ENCODE measurements at places on chromosomes 4 and X.

DNA sequence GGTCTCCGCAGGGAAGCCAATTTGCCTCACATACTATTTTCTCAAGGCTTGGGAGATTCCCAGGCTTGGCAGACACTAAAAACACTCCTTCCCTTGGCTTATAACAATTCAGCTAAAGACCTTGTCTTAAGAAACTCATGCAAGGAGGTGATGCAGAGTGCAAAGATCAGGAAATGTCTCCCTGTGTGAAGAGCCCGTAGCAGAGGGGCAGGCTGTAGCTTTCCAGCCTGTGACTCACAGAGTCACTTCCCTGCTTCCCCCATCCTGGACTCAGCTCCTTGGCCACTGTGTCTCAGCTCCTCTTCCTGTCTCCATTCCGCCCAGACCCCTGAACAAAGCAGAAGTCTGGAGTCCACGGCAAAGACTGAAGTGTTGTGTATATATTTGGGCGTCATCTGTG lies 56.1 kb downstream of the KDR start:
- no peak for DNase-seq

GRCh38 chrX:151042842-151043241 lies 59.7 kb downstream of the HMGB3 start:
- DNase-seq: no peak

DNA sequence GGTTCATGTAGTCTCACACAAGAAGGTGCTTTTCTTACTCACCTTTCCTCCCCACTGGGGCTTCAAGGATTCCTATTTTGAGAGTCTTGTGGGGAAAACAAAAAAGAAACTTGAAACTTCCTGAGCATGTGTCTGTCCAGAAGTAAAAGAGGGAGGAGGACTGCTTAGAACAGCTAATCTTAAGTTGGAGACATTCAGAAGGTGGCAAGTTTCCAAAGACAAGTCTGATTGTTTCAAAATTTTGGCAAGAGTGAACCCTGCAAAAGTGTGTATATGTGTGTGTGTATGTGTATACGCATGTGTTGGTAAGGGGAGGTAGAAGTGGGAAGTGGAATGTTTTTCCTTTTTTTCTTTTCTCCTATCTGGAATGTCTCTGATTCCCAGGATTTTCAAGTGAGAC lies 189.0 kb upstream of the FRMPD4 start:
- no peak for DNase-seq

DNA sequence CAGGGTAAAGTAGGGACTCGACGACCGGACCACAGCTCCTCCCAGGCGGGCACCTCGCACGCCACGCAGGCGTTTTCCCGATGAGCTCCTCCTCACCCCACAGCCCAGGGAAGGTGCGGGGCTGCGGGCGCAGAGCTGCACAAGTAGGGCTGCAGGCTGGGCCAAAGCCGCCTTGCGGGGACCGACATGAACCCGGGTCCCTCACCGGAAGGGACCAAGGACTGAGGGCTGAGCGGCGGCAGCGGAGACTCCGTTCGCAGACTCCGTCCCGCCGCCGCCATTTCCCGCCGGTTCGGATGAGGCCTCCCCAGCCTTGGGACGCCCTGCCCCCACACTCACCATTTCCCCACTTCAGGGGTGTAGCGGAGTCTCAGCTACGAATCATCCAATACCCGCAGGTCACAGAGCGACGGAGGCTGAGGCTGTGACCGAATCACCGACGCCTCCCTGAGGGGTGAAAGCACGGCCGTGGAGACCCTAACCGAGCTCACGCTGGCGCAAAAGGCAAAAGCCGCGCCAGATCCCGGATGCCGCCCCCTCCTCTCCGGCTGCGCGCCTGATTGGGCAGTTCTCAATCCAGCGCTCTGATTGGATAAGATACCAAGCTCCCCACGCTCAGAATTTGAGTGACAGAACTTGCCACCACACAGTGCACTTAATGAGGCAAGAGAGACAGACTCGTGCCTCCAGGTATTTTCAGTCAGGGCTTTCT lies at the start of gene ZNF732:
TSS of gene ZNF732 (minus strand) at position 506 of the 712 bp plus-strand sequence. CDS start at position 342, 164 bp downstream.
- DNase-seq: peak; percentile 84

DNA sequence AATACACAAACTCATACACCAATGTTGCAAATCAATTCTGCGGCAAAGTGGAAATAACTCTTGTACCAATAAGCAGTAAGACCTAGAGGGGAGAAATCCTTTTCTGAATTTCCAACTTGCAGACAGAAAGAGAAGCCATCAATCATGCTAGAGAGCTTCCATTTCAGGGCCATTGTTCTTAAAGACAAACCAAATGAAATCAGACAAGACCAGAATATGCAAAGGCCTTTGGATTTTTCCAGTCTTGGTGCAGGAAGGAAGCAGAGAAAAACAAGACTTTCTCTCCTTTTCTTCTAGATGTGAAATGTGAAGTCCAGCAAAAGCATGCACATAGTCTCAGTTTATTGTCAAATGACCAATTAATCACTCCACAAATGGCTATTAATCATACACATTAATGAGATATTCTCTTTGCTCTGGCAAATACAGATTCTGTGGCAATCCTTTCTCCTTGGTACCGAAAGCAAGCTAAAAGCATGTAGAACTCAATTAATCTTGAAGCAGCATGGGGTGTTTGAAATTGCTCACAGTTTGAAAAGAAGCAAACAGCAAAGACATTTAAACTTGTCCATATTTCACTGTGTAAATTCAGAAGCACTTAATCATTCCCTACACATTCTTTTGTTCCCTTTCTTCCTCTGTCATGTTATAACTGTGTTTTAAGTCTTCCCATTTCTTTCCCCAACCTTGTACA lies 466.1 kb downstream of the GPAT3 start:
- DNase-seq: no peak

GRCh38 chr4:63563288-63564014 lies 845.8 kb downstream of the TECRL start:
- no peak for DNase-seq

DNA sequence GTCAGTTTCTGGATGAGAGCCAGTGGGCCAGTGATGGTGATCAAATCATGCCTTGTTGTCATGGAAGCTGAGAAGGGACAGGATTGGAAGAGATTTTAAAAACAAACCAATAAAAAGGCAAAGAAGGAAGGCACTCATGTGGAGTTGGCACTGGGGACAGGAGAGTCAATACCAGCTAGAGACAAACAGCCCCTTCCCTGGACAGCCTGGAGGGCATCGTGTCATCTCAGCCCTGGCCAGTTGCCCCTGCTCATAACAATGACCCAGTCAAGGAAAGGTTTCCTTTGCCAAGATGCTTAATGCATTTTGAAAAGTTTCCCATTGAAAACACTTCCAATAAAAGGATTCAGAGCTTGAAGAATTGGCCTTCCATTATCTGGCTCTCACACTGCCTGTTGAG lies 55.5 kb downstream of the SCML1 start:
- no peak for DNase-seq

GRCh38 chr4:78691971-78692821 lies 84.0 kb upstream of the BMP2K start:
- no peak for DNase-seq

- DNase-seq: no peak
These were observed 7.9 kb downstream of the FAM200B start for GRCh38 chr4:15689540-15689939.

DNA sequence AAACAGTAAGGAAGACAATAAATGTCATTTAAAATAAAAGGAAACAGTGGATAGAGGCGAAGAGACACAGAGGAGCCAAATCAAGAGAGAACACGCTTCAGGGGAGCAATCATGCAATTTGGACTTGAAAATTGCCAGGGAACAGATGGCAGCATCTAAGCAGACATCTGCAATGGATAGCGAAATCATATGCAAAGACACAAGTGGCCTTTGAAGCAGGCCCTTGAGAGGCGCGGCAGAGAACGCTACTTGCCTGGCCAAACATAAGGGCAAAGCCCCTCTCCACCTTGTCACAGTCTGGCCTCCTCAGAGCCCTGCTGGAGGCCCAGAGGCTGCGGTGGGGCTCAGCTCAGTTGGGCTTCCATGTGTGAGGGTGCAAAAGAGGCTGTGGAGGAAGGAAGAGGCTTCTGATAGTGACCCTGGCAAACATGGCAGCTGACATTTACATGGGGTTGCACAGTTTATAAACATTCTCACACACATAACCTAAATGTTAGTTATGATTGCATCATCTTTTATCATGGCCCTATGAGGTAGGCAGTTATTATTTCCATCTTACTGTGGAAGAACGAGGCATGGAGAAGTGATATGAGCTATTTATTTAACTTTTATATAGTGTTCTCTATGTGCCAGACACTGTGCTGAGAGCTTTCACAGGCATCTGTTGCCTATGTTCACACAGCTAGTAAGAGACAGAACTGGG lies 18.3 kb downstream of the ADGRG4 start:
- DNase-seq: no peak

DNA sequence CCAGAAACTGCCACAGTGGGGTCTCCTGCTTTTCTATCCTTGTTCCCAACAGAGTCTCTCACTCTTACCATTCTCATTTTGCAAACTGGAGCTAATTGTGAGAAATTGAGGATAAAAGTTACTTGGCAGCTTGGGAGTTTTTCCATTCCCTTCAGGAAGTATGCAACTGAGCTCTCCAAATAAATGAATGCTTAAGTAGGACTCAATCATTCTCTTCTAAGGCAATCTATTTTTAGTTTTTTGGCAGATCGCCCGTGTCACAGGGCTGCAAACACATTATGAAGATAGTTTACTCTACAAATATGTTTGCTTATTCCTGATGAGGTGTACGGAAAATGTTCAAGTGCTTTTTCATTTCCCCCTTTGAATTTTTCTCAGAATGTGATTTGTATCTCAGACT lies 5.3 kb downstream of the ASB11 start:
- no peak for DNase-seq

- no peak for DNase-seq
These were observed 654.6 kb downstream of the IL1RAPL1 start for GRCh38 chrX:29241809-29242208.

GRCh38 chrX:45070116-45071007 lies 130.3 kb downstream of the DIPK2B start:
- no peak for DNase-seq

DNA sequence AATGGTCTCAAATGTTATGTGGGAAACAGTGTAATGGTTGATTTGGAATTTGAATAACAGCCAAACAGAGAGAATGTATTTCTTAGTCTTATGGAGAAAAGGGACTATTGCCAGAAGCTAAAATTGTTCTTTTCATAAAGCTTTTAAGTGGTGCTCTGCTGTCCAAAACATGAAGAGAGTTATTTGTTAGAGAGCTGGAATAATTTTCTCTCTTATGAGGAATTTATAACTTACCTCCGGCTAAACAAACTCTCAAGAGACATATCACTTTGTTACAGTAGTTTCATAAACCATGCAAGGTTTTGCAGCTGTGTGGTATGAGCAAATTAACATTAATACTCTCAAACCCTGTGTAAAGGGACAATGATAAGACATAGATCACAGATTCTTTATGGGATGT lies 28.6 kb downstream of the SULT1B1 start:
- no peak for DNase-seq

GRCh38 chr4:124754681-124755080 lies 42.1 kb upstream of the ANKRD50 start:
- DNase-seq: no peak

- no peak for DNase-seq
These were observed 40.4 kb downstream of the MCUB start for GRCh38 chr4:109600431-109600830.

GRCh38 chrX:147333821-147334220 lies 519.3 kb upstream of the CXorf51A start:
- no peak for DNase-seq

DNA sequence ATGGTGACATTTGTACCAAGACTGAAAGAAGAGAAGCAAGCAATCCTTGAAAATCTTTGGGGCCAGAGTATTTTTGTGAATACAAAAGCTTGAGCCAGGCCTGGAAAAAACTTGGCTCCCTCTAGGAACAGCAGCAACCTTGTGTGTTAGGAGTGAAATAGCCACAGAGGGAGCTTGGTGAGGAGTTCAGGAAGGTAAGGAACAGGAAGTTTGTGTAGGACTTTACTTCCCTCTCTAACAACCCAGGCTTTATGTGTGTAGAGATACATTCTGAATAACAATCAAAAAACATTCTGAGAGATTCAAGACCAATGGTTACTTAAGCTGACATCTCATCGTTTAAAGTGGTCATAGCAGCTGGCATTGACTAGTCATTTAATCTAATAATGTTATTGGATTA lies 668.5 kb downstream of the PCDH18 start:
- DNase-seq: no peak

- DNase-seq: no peak
These were observed 5.1 kb downstream of the EFNB1 start for GRCh38 chrX:68833855-68834331.

Measured in right forelimb (tissue), 1 donor.